ENCODE measurements at places on chromosomes 16 and 17.

DNA sequence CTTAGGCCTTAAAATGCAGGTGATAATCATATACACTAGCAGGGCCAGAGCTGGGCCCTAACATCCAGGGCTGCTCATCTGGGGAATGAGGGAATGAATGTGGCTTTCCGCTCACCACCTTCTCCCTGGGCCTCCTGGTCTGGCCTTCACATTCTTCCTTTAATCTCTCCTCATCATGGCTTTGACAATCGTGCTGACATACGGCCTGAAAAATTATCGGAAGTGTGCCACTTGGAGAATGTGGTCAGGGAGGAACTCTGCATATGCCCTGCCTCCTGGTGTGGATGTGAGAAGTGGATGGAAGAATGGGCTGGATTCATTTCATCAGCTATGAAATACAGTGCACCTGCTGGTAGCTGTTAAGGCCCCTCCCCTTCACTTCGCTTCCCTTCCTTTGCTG is 2.4 kb downstream of the WSCD1 start:
- no peak for DNase-seq

- DNase-seq = no peak
Measured at GRCh38 chr17:8949061-8949661, 16.3 kb downstream of the PIK3R5 start.

GRCh38 chr17:28906276-28906675 is 3.4 kb upstream of the DHRS13 start:
- DNase-seq = no peak

- DNase-seq = no peak
Measured at GRCh38 chr17:19391432-19391831, 4.4 kb upstream of the MFAP4 start.

- no peak for DNase-seq
Measured at GRCh38 chr17:58092797-58093385, 9.7 kb downstream of the DYNLL2 start.

All from HS-5 (cell line).